Breast epithelium (tissue), 4 donors: ENCODE measurements at places on chromosomes 5 and 9. TPM values are rescaled to one million over a fixed set of nuclear protein-coding genes. Genes with fewer than 3 reads are reported as not detected.
A peak's percentile ranks its signal among the peaks of the same experiment; 100 is the strongest.

- H3K4me1 ChIP-seq: no peaks in the 10 kb centered on the region
- H3K36me3 ChIP-seq: no peaks in the 10 kb centered on the region
- no peak overlapping the region for H3K27ac ChIP-seq
- no peak overlapping the region for H3K4me3 ChIP-seq
- H3K27me3 ChIP-seq: no peaks in the 10 kb centered on the region
Observed at GRCh38 chr5:146426853-146427618, 20.1 kb upstream of the TCERG1 start.

GRCh38 chr5:88772831-88773230 lies 110.2 kb downstream of the MEF2C start:
- H3K27ac ChIP-seq: no peak overlapping the region
- H3K4me3 ChIP-seq: no peak overlapping the region
- H3K27me3 ChIP-seq: no peaks in the 10 kb centered on the region
- H3K36me3 ChIP-seq: no peaks in the 10 kb centered on the region

DNA sequence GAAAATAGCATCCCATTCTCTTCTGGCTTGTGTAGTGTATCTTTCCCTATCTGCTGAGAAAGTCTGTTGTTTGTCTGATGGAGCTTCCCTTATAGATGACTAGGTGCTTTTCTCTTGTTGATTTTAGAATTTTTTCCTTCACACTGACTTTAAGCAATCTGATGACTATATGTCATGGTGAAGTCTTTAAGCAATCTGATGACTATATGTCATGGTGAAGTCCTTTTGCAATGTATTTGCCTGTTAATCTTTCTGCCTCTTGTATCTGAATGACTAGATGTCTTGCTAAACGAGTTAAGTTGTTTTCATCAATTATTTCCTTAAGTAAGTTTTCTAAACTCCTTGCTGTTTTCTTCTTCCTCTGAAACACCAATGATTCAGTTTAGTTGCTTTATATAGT lies 80.5 kb downstream of the RNF130 start:
- no peak overlapping the region for H3K27ac ChIP-seq
- H3K4me1 ChIP-seq: no peaks in the 10 kb centered on the region
- H3K36me3 ChIP-seq: no peaks in the 10 kb centered on the region

- no peaks in the 10 kb centered on the region for H3K36me3 ChIP-seq
- H3K27me3 ChIP-seq: no peaks in the 10 kb centered on the region
- no peaks in the 10 kb centered on the region for H3K4me1 ChIP-seq
- H3K4me3 ChIP-seq: no peak overlapping the region
Observed at GRCh38 chr5:94784536-94785505, 166.4 kb downstream of the SLF1 start.

DNA sequence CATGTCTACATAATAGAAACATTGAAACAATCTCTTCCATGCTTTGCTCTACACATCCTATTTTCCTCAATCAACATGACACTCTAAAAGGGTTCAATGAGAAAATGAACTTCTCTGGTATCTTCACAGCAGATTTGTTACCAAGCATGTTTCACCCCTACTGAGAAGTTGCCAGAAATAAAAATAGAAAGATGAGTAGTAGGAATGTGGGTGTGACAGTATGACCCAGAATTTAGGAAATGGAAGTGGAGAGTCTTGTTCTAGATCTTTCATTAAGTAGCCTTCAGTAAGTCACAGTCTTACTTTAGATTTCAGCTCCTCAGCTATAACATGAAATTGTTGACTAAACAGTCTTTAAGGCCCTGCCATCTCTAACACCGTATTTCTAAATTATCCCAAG lies 581.8 kb downstream of the EFNA5 start:
- no peak for DNase-seq
- no peak overlapping the region for H3K27ac ChIP-seq
- H3K36me3 ChIP-seq: no peaks in the 10 kb centered on the region
- H3K4me3 ChIP-seq: no peak overlapping the region
- H3K27me3 ChIP-seq: no peaks in the 10 kb centered on the region

- peak overlapping the region; percentile 91 for H3K4me3 ChIP-seq
- no peak for DNase-seq
- H3K36me3 ChIP-seq: no peaks in the 10 kb centered on the region
- peaks cover 9% of the 10 kb centered on the region for H3K4me1 ChIP-seq
Observed at GRCh38 chr5:141875022-141875740, 3.0 kb downstream of the PCDH1 start.

DNA sequence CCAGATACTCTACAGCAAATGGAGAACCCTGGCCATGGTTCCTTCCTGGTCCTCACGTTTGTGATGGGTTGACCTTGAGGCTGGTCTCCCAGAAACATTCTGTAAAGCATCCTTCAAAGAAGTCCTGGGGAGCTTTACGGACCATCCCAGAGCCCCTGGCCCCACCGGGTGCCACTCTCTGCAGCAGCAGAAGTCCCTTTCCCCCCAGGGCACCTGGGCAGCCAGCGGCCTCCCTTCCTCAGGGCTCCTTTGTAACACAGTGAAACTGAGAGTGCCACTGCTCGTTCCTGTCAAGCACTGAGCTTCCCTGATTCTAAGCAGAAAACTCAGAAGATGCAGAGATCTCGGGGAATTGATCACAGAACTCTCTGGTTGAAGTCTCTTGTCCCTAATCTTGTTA lies 104.3 kb downstream of the ENTREP1 start:
- no peaks in the 10 kb centered on the region for H3K27me3 ChIP-seq
- no peaks in the 10 kb centered on the region for H3K4me1 ChIP-seq
- H3K36me3 ChIP-seq: no peaks in the 10 kb centered on the region
- no peak overlapping the region for H3K4me3 ChIP-seq
- no peak overlapping the region for H3K27ac ChIP-seq

- H3K27ac ChIP-seq: no peak overlapping the region
- H3K4me1 ChIP-seq: no peaks in the 10 kb centered on the region
- no peak for DNase-seq
- H3K4me3 ChIP-seq: no peak overlapping the region
Observed at GRCh38 chr5:52842111-52842510, 54.4 kb downstream of the ITGA1 start.

DNA sequence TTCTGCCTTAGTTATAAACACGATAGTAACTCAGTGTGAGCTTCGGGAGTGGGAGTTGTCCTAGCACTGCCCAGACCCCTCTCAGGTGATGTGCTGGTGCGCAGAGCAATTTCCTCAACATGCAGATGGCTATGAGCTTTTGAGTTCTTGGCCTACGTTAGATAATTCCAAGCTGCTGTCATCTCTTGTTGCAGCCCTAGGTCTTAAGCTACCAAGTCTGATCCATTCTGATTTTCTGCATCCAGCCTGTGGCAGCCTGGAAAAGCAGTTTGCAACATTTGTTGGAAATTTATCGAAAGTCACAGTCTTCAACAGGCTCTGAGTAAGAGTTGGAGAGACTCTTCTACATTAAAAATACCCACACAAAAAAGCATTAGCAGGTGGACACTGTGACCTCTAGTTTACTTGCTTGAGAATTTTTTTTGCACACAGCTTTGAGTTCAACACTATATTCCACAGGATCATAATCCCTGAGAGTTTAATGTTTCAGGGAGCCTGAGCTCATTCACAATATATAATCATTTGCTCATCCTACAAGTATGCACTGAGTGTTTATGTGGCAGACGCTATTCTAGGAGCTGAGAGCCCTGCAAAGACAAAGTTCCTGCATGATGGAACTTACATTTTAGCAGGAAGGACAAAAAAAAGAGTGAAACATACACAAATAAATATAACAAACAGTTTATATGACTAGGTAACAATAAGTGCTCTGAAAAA lies 91.6 kb downstream of the UBE2QL1 start:
- no peak overlapping the region for H3K27ac ChIP-seq
- no peaks in the 10 kb centered on the region for H3K27me3 ChIP-seq
- DNase-seq: no peak
- H3K4me1 ChIP-seq: no peaks in the 10 kb centered on the region
- H3K36me3 ChIP-seq: no peaks in the 10 kb centered on the region

GRCh38 chr5:78984439-78985115 lies 533 bp downstream of the ARSB start:
- DNase-seq: peak; percentile 76
- H3K36me3 ChIP-seq: no peaks in the 10 kb centered on the region
- no peaks in the 10 kb centered on the region for H3K27me3 ChIP-seq
- H3K27ac ChIP-seq: peak overlapping the region; percentile 98
- H3K4me3 ChIP-seq: peak overlapping the region; percentile 89

GRCh38 chr9:87973730-87974292 lies 522 bp downstream of the CDK20 start:
- no peak for DNase-seq
- no peaks in the 10 kb centered on the region for H3K36me3 ChIP-seq
- peak overlapping the region; percentile 85 for H3K4me3 ChIP-seq
- peak overlapping the region; percentile 86 for H3K27ac ChIP-seq

DNA sequence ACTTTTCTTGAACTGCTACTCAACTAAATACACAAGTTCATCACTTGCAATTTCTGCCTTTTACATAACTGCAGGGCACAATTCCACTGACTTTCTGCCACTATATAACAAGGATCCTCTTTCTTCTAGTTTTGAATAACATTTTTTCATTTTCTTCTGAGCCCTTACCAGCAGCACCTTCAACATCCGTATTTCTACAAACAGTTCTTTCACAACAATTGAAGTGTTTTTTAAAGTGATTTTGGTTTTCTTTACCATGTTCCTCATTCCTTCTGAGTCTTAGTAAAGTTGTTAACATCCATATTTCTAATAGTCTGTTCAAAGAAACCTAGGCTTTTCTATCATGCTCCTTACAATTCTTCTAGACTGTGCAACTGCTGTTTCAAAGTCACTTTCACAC lies 127.2 kb upstream of the PITX1 start:
- no peak overlapping the region for H3K4me3 ChIP-seq
- no peaks in the 10 kb centered on the region for H3K27me3 ChIP-seq
- H3K4me1 ChIP-seq: no peaks in the 10 kb centered on the region

GRCh38 chr5:95132096-95132495 lies 152.8 kb downstream of the MCTP1 start:
- no peaks in the 10 kb centered on the region for H3K36me3 ChIP-seq
- H3K27me3 ChIP-seq: no peaks in the 10 kb centered on the region
- H3K4me1 ChIP-seq: no peaks in the 10 kb centered on the region
- no peak for DNase-seq
- H3K4me3 ChIP-seq: no peak overlapping the region

DNA sequence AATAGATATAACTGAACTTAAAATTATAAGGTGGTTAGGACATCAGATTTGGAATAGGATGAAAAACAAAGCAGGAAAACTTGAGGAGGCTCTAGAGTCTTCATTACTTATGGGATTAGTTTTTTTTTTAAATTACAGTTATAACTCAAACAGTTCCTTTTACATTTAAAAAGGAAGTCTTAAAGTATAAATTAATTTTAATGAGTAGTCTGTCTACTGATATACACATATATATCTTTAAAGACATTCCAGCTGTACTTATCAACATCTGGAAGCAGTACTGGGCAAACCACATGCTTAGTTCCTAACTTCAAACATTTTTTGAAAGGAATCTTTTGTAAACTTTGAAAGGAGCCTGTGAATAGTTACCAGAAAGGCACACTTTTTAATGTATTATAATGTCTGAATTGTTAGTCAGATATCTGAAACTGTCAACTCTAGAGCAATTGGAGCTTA lies 6.0 kb downstream of the ACTBL2 start:
- H3K36me3 ChIP-seq: no peaks in the 10 kb centered on the region
- no peak for DNase-seq
- H3K4me3 ChIP-seq: no peak overlapping the region
- no peaks in the 10 kb centered on the region for H3K4me1 ChIP-seq

- no peaks in the 10 kb centered on the region for H3K36me3 ChIP-seq
- H3K27ac ChIP-seq: no peak overlapping the region
- H3K4me1 ChIP-seq: no peaks in the 10 kb centered on the region
- DNase-seq: no peak
- no peak overlapping the region for H3K4me3 ChIP-seq
- no peaks in the 10 kb centered on the region for H3K27me3 ChIP-seq
Observed at GRCh38 chr9:118533101-118533500, 828.9 kb downstream of the TLR4 start.

DNA sequence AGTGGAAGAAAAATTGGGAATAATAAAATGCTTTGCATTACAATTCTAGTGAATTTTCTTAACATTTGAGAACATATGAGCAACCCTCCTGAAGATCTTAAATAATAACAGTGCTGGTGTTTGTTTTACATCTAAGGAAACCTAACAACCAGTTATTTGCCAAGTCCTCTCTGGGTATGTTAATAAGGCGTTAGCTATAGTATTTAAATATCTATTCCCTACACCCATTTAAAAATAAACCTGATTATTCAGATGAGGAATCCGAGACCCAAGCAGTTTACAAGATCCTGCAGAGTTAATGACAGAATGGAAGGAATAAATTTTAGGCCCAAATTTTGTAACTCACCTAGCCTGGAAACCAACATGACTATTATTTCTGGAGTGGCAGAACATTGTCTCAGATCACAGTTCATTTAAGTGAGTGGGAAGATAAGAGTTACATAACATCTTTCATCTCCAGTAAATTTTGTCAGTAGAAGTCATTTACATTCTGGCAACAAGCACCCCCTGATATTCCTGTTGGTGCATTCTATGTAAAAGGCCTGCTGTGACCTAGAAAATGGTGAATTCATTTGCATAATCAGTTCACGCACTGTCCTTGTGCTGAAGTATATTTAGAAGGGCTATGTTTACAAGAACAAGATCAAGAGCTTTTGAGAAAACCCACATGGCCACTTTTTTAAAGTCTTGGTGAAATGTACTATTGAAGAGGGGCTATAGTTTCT lies 148.2 kb downstream of the COX7C start:
- H3K27me3 ChIP-seq: no peaks in the 10 kb centered on the region
- H3K4me1 ChIP-seq: no peaks in the 10 kb centered on the region
- DNase-seq: no peak
- no peak overlapping the region for H3K4me3 ChIP-seq
- H3K36me3 ChIP-seq: no peaks in the 10 kb centered on the region

- no peak overlapping the region for H3K27ac ChIP-seq
- DNase-seq: no peak
- H3K4me1 ChIP-seq: no peaks in the 10 kb centered on the region
- H3K4me3 ChIP-seq: no peak overlapping the region
- H3K27me3 ChIP-seq: no peaks in the 10 kb centered on the region
- H3K36me3 ChIP-seq: no peaks in the 10 kb centered on the region
Observed at GRCh38 chr9:81539317-81539716, 150.0 kb downstream of the TLE1 start.

DNA sequence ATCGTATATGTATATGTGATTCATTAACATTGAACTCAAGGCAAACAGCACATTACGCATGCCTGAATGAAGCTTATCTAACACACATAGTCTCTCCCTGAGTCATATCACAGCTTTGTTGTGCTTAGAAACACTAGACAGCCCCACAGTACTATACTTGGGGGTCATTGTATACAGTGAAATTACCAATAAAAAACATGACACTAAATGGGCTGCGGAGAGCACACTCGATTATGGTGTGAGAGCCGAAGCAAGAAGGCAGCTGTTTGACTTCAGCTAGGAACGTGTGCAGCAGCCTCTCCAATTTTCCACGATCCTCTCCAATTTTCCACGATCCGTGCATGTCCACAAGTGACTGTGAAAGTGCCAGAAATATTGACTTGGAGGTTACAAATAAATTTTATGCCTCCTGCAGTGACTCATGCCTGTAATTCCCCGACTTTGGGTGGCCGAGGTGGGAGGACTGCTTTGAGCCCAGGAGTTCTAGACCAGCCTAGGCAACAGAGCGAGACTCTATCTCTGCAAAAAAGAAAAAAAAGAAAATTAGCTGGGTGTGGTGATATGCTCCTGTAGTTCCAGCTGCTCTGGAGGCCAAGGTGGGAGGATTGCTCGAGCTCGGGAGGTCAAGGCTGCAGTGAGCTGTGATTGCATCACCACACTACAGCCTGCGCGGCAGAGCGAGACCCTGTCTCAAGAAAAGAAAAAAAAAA lies 102.4 kb downstream of the DAPK1 start:
- no peak overlapping the region for H3K27ac ChIP-seq
- H3K27me3 ChIP-seq: no peaks in the 10 kb centered on the region
- no peak overlapping the region for H3K4me3 ChIP-seq
- DNase-seq: no peak

IL5 gene
- not detected for total RNA-seq

CAPSL gene
- not detected for total RNA-seq

IL4 gene
- total RNA-seq: not detected

IRX1 gene
- total RNA-seq: 49.2 TPM

CCDC171 gene
- 4.8 TPM for total RNA-seq

MYOT gene
- 4.7 TPM for total RNA-seq

JAKMIP2 gene
- under 0.01 TPM for total RNA-seq

IFT74 gene
- total RNA-seq: 34.1 TPM
